ENCODE measurements at places on chromosomes 16 and 17. TPM values are rescaled to one million over a fixed set of nuclear protein-coding genes. Genes with fewer than 3 reads are reported as not detected.
A peak's percentile ranks its signal among the peaks of the same experiment; 100 is the strongest.

- ATAC-seq, result peak; percentile 22
These were observed 12.3 kb downstream of the RFFL start for GRCh38 chr17:35051183-35051578.

DNA sequence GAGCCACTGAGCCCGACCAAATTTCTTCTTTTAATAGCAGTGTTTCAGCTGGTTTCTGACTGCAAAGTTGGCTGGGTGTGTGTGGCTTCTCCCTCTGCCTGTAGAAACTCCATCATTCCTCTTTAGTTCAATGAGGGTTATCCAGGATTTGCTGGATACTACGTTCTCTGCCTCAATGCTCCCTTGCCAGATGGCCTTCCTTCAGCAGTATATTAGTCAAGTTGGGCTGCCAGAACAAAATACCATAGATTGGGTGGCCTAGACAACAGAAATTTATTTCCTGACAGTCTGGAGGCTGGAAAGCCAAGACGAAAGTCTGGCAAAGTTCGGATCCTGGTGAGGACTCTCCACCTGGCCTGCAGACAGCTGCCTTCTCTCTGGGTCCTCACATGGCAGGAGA is 103.7 kb downstream of the NOG start:
- no peak for ATAC-seq

GRCh38 chr16:85141491-85142128 is 29.3 kb upstream of the CIBAR2 start:
- ATAC-seq, result no peak

DNA sequence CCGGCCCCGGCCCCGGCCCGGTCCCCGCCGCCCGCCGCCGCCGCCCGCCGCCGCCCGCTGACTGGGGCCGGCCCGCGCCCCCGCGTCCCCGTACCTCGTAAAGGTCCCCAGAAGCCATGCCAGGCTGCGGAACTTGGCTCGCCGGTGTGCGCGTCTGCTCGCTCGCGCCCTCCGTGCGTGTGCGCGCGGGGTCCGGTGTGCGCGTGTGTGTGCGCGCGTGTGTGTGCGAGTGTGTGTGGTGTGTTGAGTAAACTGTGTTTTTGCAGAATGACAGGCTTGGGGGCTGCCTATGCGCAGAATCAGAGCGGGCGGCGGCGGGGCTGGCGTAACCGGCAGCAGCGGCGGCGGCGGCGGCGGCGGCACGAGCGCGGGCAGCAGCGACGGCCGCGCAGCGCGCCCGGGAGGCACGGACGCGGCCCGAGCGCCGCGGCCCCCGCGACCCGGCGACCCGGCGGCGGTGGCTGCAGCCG is 307 bp downstream of the CDYL2 start:
- ATAC-seq, result peak; percentile 31

DNA sequence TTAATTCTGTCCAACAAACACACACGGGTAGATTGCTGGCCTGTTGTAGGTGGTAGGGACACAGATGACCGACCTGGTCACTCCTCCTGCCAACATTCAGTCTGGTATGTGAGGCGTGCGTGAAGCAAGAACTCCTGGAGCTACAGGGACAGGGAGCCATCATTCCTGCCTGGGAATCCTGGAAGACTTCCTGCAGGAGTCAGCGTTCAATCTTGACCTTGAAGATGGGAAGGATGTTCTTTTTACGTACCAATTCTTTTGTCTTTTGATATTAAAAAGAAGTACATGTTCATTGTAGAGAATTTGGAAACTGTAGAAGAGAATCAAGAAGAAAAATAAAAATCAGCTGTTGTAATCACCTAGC is 3.5 kb upstream of the ADGRG3 start:
- no peak for ATAC-seq

- ATAC-seq, result no peak
These were observed 223.8 kb downstream of the IRF8 start for GRCh38 chr16:86122681-86123342.

DNA sequence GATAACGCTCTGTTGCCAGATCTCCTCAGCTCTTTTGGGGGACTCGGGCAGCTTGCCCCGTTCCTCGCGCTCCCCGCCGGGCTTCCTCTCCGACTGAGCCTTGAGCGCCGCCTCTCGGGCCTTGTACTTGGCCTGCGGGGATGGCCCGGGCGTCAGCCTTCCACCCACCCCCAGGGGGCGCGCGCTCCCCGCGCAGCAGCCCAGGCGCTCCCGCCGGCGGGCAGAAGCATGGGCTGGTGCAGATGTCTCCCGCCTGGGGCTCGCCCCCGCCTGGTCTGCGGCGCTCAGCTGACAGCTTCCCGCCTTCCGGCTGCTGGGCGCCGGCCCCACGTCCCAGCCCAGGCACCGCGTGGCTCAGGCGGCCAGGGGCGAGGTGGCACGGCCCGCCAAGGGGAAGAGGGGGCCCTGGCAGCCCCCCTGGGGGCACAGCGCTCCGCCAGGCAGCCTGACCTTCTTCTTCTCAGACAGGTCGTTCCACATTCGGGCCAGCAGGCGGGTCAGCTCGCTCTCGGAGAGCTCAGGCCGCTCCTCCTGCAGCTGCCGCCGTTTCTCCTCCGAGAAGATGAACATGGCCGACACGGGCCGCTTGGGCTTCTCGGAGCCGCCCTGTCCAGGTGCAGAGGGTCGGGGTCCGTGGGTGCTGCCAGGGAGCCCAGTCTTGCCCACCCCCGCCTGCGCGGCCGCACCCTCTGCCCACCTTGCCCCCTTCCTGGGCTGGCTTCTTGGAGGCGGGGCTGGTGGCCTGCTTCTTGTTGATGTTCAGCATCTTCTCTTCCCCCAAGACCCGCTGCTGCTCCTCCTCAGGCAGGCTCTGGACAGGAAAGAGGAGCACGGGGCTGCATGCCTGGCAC is 8.9 kb downstream of the UBTF start:
- ATAC-seq, result peak; percentile 89

GRCh38 chr17:1059131-1059795 is 62.3 kb downstream of the TIMM22 start:
- ATAC-seq, result no peak

DNA sequence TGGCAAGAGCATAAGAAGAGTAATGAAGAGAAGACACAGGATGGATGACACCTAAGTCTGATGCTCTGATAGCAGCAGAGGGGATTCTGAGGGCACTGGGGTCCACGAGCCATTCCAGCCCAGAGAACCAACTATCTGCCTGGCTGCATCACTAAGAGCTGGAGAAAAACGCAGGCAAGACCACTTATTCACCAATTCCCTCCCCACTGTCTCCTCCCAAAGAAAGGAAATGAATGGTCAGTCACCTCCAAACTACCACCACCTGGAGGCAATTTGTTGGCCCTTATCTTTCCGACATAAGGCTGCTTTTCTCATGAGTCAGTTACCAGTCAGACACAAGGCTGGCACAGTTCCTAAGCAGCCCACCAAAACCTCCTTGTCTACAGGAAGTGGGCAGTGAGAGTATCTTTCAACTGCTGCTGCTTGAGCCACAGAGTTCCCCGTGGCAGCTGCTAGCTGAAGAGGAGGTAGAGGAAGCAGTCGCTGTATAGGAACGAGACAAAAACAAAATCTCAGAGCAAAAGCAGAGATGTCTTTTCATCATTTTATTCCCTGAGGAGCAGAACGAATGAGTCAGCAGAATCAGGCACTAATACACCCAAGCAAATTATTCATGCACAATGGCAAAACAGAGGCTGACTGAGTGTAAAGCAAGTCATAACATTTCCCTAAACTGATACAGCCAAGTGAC is 111.1 kb downstream of the SMG6 start:
- peak; percentile 72 for ATAC-seq

- ATAC-seq, result no peak
These were observed 13.7 kb upstream of the LDHD start for GRCh38 chr16:75130150-75130771.

DNA sequence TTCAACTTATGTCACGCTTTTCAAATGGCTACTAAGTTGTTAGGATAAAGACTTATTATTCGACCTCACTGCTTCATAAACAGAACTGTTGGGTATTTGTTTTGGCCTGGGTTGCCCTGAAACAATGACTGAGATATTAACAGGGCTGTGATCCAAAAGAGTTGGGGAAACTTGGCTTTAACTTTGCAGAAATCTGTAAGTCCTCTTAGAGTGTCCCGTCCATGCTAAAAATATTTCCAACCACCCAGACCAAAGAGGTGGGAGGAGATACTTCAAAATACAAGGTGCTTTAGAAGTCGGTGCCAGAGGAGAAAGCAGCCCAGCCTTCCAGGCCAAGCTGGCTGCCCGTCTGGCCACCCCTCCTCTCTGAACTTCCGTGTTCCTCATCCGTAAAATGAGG is 16.1 kb upstream of the SPATA32 start:
- ATAC-seq, result no peak

GRCh38 chr16:89094252-89094879 is 714 bp downstream of the ACSF3 start:
- peak; percentile 8 for ATAC-seq

Gene SLC5A2
- total RNA-seq, result 0.50 TPM

Gene TBC1D3K
- not detected for total RNA-seq

Gene GGNBP2
- total RNA-seq, result 95.7 TPM

Data from activated T-helper 17 cell treated with anti-CD3 and anti-CD28 coated beads, Interleukin-2, amount 50 U/mL, for 72 hours (primary cell).